Activated CD4-positive, alpha-beta T cell treated with anti-CD3 and anti-CD28 coated beads, Interleukin-2, amount 50 U/mL, for 4 hours (primary cell): ENCODE measurements at places on chromosomes 7 and 10.

- no peak for DNase-seq
These were observed 64.9 kb upstream of the NRBF2 start for GRCh38 chr10:63068246-63068645.

- no peak for DNase-seq
These were observed 78.4 kb downstream of the RNF216 start for GRCh38 chr7:5702876-5703571.

GRCh38 chr10:119350502-119351097, 143.2 kb downstream of the GRK5 start:
- DNase-seq: no peak

DNA sequence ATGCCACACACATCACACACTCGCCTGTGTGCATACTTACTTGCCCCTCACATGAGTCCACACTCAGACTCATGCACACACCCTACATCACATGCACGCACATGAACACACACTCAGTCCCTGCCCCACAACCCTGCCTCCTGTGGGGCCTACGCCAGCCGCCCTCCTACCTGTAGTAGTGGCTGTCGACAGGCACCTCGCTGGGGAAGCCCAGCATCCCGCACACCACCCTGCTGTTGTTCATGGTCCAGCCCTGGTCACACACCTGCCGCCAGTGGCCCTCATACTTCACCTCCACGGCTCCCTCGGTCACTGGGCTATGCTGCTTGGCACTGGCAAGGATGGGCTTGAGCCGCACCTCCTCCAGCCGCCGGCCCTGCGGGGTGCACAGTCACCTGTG, 7.2 kb downstream of the LOXL4 start:
- no peak for DNase-seq

GRCh38 chr7:150803161-150803860, 2.7 kb downstream of the TMEM176A start:
- no peak for DNase-seq

GRCh38 chr10:34889004-34889869, 74.1 kb upstream of the PARD3 start:
- DNase-seq: no peak

GRCh38 chr10:104403636-104404035, 50.0 kb downstream of the CFAP58 start:
- DNase-seq: no peak

DNA sequence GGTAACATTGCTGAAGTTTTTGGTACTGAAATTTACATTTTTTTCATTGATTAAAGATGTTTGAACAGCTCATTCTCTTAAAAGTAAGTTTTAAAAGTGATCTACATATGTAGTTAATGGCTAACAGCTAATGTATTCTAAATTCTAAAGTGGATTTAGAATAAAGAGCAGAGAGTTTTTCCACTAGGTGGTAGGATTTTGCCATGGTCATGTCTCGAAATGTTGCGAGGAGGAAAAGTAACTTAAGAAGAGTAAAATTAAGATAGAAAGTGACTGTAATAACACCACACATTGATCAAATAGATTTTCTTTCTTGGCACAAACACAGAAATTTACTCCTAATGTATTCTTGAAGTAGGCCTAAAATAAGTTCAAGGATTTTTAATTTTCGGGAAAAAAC, 19.8 kb downstream of the LSMEM1 start:
- no peak for DNase-seq

DNA sequence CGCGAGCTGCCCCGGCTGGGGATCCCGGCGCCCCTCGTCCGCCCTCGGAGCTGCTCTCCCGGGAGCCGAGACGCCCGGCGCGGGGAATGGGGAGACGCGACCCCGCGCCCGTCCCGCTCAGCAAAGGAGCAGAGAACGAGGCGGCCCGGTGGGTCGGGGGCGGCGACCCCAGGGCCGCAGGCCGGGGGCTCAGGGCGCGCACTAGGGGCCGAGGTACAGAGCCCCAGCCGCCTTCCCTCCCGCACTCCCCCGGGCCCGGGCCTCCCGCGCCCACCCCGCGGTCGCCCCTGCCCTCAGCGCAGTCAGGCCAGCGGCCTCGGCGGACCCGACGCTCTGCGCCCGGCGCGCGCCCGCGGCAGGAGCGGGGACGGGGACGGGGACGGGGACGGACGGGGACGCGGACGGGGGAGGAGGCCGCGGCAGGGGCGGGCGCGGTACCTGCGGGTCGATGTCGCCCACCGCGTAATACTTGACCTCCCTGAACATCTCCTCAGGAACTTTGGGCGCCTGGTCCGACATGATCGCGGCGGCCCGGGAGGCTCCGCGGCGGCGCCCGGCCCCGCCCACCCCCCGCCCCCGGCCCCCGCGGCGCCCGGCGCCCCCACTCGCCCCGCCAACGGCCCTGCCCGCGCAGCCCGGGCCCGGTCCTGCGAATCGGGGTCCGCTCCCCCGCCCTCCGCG, 373 bp downstream of the PAXIP1 start:
- peak; percentile 4 for DNase-seq

- no peak for DNase-seq
These were observed 63.9 kb upstream of the SORCS3 start for GRCh38 chr10:104577163-104577562.

- DNase-seq: no peak
These were observed 152.8 kb downstream of the SVIL start for GRCh38 chr10:29481906-29482440.

- DNase-seq: no peak
These were observed 129.0 kb downstream of the INHBA start for GRCh38 chr7:41573862-41574261.

DNA sequence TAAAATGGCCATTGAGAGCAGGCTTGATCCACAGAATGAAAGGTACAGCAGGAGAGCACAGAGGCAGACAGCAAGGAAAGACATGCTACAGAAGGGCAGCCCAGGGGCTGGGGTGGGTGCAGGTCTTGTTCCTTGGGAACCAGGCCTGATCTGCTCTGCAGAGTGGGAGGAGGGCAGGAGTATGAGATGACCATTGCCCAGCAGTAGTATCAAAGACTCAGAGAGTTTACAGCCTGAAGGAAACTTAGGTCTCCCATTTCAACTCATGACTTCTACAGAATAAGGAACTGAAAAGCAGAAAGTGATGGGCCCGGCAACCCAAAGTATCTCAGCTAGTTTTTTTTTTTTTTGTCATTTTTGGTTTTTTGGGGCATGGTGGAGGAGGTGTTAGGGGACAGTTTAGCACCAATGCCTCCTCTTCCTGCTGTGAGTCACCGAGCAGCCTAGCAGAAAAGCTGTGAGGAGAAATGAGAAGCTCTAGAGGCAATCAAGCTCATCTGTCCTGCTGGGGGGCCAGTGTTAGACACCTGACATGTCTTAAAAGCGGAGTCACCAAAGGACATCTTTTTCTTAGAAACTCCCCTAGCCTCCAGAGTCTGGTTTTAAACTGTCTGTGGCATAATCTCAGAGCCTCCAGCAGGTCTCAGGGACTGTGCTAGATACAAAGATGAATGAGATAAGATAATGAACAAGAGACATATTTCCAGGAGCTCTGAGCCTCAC, 34.3 kb upstream of the HERPUD2 start:
- no peak for DNase-seq
